ENCODE measurements at places on chromosomes 2 and 18. TPM values are rescaled to one million over a fixed set of nuclear protein-coding genes. Genes with fewer than 3 reads are reported as not detected.

Gene TGIF1
- total RNA-seq = 131 TPM

Gene SERPINB5
- total RNA-seq = 0.09 TPM

Gene CKAP2L
- total RNA-seq = 16.2 TPM

Gene POTEJ
- not detected for total RNA-seq

Gene CYB5A
- total RNA-seq = 140 TPM

Gene REG1B
- total RNA-seq = not detected

Gene TUBA3E
- total RNA-seq = 0.62 TPM

Gene CFC1
- total RNA-seq = not detected

Gene ZNF521
- not detected for total RNA-seq

Gene KLHL14
- total RNA-seq = not detected

Gene SLC4A3
- 2.0 TPM for total RNA-seq

Gene RAPH1
- total RNA-seq = 6.8 TPM

Gene INPP4A
- 6.4 TPM for total RNA-seq

Gene SCTR
- not detected for total RNA-seq

Gene BOD1L2
- total RNA-seq = not detected

Gene CFAP221
- total RNA-seq = not detected

Gene GPR45
- total RNA-seq = not detected

Gene GBX2
- 3.0 TPM for total RNA-seq

Gene THOC1
- total RNA-seq = 19.8 TPM

Gene SCYGR4
- total RNA-seq = not detected

Gene ANO7
- 2.3 TPM for total RNA-seq

Gene SKA1
- 11.7 TPM for total RNA-seq

Gene ADD2
- 24.0 TPM for total RNA-seq

Gene CNPPD1
- 45.1 TPM for total RNA-seq

Gene ABHD1
- total RNA-seq = 0.98 TPM

Gene BCL11A
- total RNA-seq = 0.10 TPM

Gene CD8B
- not detected for total RNA-seq

Gene MEP1B
- total RNA-seq = 0.05 TPM

Gene RESP18
- not detected for total RNA-seq

Gene MAP2
- total RNA-seq = 0.86 TPM

All from A549 treated with GW870086 at 1 μM for 4 hours (cell line).